Stimulated activated CD8-positive, alpha-beta memory T cell treated with anti-CD3 and anti-CD28 coated beads, Interleukin-7, amount 100 ng/mL, for 24 hours (primary cell): ENCODE measurements at places on chromosomes 16 and 17.

DNA sequence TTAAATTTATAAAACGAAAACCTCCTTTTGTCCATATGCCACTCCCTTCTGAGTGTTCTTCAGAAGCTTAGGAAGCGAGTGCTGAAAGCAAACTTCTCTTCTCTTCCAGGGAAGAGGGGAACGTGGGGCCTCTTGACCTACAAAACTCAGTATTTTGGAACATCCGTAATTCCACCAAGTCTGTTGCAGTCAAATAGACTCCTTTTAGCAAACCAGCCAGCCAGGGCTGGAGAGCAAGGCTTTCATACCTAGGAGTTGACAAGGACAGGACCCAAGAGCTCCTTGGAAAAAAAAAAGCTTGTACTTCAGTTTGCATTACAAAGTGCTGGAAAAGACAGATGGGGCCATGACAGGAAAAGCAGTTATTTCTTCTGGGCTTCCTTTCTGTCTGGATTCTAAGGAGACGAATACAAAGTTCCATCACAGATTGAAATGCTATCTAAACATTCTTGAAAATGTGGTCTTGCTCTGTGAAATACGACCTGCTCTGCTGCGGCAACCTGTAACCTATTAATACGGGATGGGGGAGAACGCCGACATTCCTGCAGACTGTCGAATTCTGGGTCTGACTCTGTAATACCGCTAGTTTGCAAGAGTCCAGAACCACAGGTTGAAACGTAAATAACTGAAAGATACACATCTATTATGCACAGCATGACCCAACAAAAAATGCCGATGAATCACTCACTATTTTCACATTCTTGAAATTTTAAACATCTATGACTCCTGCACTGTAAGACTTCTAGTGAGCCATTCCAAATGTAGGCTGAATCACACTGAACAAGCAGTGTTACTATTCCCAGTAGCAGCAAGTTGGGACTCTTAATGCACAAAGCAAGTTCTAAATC is 20.6 kb downstream of the VPS53 start:
- DNase-seq = no peak

GRCh38 chr17:51941272-51941671 is 217.2 kb downstream of the CA10 start:
- DNase-seq = no peak

- DNase-seq = no peak
Observed at GRCh38 chr16:89711601-89712273, 9.0 kb downstream of the VPS9D1 start.

- no peak for DNase-seq
Observed at GRCh38 chr17:61064087-61064951, 335.3 kb upstream of the TBX2 start.

DNA sequence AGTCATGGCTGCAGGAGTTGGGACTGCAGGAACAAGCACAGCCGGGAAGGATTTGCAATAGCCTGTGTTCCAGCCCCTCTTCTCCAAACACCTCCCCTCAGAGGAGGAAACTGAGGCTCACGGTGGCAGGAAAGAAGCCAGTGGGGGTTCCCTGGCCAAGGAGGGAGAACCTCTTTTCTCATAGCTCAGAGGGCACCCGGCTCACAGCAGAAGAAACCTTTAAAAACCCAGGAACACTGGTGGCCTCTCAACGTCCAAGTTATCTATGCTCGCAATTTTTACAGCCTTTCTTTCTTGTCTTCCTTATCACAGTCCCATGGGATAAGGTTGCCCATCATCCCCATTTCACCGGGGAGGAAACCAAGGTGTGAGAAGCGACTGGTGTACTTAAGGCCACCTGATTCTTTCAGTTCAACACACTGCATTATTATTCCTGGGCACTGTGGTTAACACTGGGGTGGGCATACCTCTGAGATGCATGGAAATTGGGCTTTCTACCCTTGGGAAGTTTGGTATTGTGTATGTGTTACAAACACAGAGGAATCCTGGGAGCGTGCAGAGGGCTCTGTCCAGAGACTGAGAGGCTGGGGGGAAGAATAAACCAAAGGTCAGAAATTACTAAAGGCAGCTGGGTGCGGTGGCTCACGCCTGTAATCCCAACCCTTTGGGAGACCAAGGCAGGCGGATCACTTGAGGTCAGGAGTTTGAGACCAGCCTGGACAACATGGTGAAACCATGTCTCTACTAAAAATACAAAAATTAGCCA is 791 bp upstream of the ZNF629 start:
- no peak for DNase-seq

- DNase-seq = no peak
Observed at GRCh38 chr17:27384726-27385125, 71.5 kb upstream of the KSR1 start.

DNA sequence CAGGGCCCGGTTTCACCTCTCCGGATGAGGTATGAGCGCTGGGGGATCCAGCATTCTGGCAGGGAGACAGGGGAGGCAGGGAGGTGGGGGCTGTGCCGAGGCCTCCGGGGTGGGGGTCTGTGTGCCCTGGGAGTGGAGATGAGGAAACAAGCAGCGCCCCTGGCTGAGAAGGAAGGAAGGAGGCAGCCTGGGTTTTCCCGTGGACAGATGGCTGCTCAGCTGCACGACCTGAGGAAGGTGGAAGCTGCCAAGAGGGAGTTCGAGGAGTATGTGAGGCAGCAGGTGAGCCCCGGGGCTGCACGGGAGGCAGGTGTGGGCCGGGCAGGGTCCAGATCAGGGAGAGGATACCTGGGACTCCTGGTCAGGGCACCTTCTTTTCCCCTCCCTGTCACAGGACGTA is 4.3 kb downstream of the RNF112 start:
- no peak for DNase-seq

- no peak for DNase-seq
Observed at GRCh38 chr16:14371778-14372431, 258.2 kb downstream of the PARN start.

- DNase-seq = no peak
Observed at GRCh38 chr16:73237601-73238000, 189.7 kb upstream of the ZFHX3 start.
